Caco-2 (cell line): ENCODE measurements at places on chromosomes 2 and 18.

GRCh38 chr2:26298638-26299393 is 47.1 kb upstream of the SELENOI start:
- H3K4me3 ChIP-seq = no peak overlapping the region
- H3K36me3 ChIP-seq = no peaks in the 10 kb centered on the region
- H3K27ac ChIP-seq = no peak overlapping the region
- no peaks in the 10 kb centered on the region for H3K27me3 ChIP-seq

- H3K27me3 ChIP-seq = no peaks in the 10 kb centered on the region
- H3K4me1 ChIP-seq = no peaks in the 10 kb centered on the region
- H3K4me3 ChIP-seq = no peak overlapping the region
- H3K36me3 ChIP-seq = no peaks in the 10 kb centered on the region
- DNase-seq = no peak
- no peak overlapping the region for H3K27ac ChIP-seq
These were observed 228.5 kb downstream of the ALPK2 start for GRCh38 chr18:58400331-58400870.

DNA sequence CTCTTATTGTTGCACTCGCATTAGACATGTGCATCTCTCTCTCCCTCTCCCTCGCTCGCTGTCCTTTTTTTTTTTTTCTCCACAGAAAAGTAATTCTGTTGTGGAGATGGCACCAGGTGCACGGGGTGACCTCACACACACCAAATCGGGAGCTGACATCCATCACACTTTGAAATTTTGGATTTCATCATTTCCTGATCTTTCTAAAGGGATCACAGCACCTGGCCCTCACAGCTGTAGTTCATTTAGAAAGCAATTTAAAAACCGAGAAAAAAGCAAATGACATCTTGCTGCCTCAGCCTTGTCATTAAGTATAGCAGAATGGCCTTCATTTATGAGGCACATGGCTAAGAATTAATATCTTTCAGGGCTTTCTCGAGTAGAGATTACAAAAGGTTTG is 717.2 kb downstream of the RNF144A start:
- H3K4me3 ChIP-seq = no peak overlapping the region
- H3K27ac ChIP-seq = no peak overlapping the region
- peaks cover 9% of the 10 kb centered on the region for H3K4me1 ChIP-seq
- H3K36me3 ChIP-seq = no peaks in the 10 kb centered on the region
- no peak for DNase-seq

- no peak overlapping the region for H3K27ac ChIP-seq
- no peaks in the 10 kb centered on the region for H3K27me3 ChIP-seq
- no peak for DNase-seq
- H3K4me1 ChIP-seq = no peaks in the 10 kb centered on the region
These were observed 391.4 kb upstream of the CDH19 start for GRCh38 chr18:66995270-66995669.

DNA sequence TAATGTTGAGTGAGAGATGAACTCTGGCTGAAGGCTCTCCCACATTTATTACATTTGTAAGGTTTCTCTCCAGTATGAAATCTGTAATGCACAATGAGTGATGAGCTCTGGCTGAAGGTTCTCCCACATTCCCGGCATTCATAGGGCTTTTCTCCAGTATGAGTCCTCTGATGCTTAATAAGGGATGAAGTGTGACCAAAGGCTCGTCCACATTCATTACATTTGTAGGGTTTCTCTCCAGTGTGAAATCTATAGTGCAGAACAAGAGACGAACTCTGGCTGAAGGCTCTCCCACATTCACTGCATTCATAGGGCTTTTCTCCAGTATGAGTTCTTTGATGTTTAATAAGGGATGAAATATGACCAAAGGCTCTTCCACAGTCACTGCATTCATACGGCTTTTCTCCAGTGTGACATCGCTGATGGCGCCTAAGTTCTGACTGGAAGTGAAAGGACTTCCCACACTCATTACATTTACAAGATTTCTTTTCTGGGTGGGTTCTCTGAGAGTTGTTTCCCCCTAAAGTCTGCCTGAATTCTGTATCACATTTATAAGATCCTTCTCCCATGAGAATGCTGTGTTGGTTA is 10.2 kb downstream of the ZNF514 start:
- H3K27me3 ChIP-seq = no peaks in the 10 kb centered on the region
- no peaks in the 10 kb centered on the region for H3K4me1 ChIP-seq
- DNase-seq = no peak
- peaks cover 6% of the 10 kb centered on the region for H3K36me3 ChIP-seq

GRCh38 chr2:70548233-70548632 is 5.4 kb downstream of the TGFA start:
- peaks cover 7% of the 10 kb centered on the region for H3K27me3 ChIP-seq
- no peak for DNase-seq

- peak; percentile 42 for DNase-seq
- H3K4me1 ChIP-seq = peaks cover 11% of the 10 kb centered on the region
- H3K27ac ChIP-seq = no peak within 1 kb of the TSS
- H3K27me3 ChIP-seq = no peaks in the 10 kb centered on the region; the same call in 1 of the 2 replicates
- no peaks in the 10 kb centered on the region for H3K36me3 ChIP-seq
These were observed at the start of gene LYPD1 for GRCh38 chr2:132669908-132670495. TSS of gene LYPD1 (minus strand) at chr2:132670205. CDS start at chr2:132669932, 273 bp downstream.

DNA sequence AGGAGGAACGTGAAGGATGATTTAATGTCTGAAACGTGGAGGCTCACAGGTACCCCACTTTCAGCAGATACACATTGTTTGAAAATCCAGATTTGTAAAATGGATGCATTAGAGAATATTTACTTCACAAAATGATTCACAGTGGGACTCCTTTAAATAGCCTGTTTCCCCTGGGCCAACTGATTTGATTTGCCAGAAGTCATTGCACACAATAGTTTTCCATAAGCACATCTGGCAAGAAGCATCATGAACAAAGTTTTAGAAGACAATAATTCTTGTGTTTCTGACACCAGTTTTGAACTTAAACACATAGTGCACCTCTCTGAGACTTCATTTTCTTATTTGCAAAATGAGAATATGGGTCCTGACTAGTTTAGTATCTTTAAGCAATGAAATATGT is 451.4 kb upstream of the SLC14A2 start:
- no peak overlapping the region for H3K27ac ChIP-seq
- no peak overlapping the region for H3K4me3 ChIP-seq
- no peaks in the 10 kb centered on the region for H3K36me3 ChIP-seq
- no peak for DNase-seq
- H3K27me3 ChIP-seq = no peaks in the 10 kb centered on the region
- no peaks in the 10 kb centered on the region for H3K4me1 ChIP-seq

DNA sequence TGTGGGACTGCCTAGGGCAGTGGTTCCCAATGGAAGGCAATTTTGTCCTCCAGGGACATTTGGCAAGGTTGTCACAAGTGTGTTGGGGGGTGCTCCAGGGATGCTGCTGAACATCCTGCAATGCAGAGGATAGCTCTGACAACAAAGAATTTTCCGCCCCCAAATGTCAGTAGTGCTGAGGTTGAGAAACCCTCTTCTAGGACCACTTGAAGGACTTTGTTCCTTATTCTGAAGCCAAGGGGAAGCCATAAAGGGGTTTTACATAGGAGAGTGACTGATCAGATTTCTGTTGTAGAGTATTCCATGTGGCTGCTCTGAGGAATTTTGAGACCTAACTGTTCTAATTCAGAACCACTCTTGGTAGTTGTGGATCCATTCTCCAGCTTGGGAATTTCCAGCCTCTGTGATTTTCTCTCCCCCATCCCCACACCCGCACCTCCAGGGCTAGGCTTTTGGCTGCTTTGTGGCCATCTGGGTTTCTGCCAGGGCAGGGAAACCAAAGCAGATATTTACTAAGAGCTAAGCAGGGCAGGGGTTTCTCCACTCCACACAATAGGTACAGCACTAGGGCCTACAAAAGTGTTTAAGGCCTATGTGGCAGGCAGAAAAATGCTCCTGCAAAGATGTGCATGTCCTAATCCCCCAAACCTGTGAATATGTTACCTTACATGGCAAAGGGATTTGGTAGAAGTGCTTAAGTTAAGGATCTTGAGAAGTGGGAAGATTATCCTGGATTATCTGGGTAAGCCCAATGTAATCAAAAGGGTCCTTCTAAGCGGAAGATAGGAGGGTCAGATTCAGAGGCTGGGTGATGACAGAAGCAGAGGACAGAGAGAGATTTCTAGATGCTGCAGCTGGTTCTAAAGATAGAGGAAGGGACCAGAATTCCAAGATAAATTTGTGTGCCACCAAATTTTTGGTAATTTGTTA is 135.4 kb downstream of the TMEM17 start:
- no peaks in the 10 kb centered on the region for H3K27me3 ChIP-seq
- H3K36me3 ChIP-seq = no peaks in the 10 kb centered on the region
- peaks cover 15% of the 10 kb centered on the region for H3K4me1 ChIP-seq
- no peak for DNase-seq

DNA sequence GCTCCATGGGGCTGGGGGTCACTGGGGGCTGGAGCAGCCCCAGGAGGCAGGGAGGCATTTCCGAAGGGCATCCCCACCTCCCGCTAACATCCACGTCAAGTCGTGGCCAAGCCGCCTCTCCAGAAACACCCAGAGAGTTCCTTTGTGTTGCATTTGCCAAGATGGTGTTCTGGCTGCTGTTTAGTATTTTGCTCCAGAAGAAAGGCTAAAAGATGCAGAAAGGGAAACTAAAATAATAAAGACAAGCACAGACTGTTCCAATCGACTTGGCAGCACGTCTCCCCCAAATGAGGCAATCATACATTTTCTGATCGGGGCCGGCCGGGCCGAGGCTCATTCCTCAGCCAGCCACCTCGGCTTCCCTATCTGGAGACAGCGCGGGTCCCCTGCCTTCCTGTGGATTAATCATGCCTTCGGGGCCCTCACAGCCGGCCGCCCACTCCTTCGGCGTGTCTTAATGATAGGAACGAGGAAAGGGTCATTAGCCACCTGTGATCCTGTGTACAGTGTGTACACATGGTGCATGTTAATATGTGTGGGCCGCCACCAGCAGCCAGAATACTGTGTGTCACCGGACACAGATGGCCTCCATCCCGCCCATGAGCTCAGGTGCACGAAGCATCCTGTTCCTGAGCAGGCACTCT is 169.2 kb downstream of the KLHL29 start:
- no peaks in the 10 kb centered on the region for H3K36me3 ChIP-seq
- H3K27me3 ChIP-seq = peaks cover 1% of the 10 kb centered on the region
- no peaks in the 10 kb centered on the region for H3K4me1 ChIP-seq
- no peak overlapping the region for H3K4me3 ChIP-seq
- no peak overlapping the region for H3K27ac ChIP-seq

- H3K27me3 ChIP-seq = no peaks in the 10 kb centered on the region
- H3K27ac ChIP-seq = no peak overlapping the region
- no peaks in the 10 kb centered on the region for H3K36me3 ChIP-seq
These were observed 123.7 kb downstream of the AQP4 start for GRCh38 chr18:26741758-26742157.

DNA sequence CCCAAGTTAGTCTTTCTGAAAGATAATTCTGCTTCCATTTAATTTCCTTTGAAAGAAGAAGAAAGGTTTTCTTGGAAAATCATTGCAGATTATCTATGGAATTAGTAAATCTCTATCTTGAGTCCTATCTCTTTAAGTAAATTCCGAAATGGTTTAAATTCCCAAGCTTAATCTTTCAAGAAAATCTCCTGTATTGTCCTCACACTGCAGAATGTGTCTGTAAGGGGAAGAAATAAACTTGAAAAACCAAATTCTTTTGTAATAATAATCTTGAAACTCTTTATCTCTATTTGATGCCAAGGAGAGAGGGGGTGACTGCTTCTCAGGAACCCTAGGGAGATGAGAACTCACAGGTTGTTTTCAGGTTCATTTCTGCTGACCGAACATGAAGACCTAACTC is 150.8 kb upstream of the ARHGAP28 start:
- no peak overlapping the region for H3K4me3 ChIP-seq
- H3K27ac ChIP-seq = no peak overlapping the region
- no peaks in the 10 kb centered on the region for H3K27me3 ChIP-seq
- no peak for DNase-seq
- H3K36me3 ChIP-seq = no peaks in the 10 kb centered on the region

GRCh38 chr2:82282111-82282882 is 1977.7 kb upstream of the LRRTM1 start:
- H3K36me3 ChIP-seq = no peaks in the 10 kb centered on the region
- H3K27ac ChIP-seq = no peak overlapping the region
- DNase-seq = no peak
- no peaks in the 10 kb centered on the region for H3K27me3 ChIP-seq
- no peak overlapping the region for H3K4me3 ChIP-seq

DNA sequence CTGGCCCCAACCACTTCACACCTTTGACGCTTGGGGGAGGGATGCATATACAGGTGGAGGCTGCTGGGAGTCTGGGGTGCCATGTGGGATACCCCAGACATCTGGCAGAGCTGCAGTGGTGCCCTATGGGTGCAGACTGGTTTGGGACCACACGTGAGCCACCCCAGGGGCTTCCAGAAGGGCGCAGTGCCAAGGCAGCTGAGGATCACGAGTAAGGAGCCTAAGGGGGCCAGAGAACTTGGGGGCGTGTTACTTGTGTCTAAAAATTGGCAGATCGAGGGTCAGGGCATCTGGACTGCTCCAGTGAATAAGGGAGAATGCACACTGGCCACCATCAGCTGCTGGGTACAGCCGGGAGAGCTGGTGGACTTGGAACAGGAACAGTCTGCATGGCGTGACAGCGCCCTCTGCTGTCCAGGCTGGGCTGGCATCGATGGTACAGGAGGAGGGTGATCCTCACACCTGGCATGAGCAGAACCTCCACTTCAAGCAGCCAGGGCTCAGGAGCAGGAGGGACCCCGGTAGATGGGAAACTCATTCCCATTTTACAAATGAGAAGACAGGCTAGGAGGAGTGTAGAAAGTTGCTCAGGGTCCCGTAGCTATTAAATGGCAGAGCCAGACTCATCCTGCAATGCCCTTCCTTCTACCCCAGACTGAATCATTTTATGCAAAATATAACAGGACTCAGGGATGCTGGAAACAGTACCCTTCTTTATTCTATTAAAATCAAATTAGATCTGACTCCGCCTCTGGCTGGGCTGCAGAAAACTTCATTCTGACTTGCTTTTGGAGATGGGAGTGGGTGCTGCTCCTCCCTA is 60.4 kb downstream of the ATOH8 start:
- no peak overlapping the region for H3K27ac ChIP-seq
- no peaks in the 10 kb centered on the region for H3K4me1 ChIP-seq
- DNase-seq = peak; percentile 91
- H3K36me3 ChIP-seq = no peaks in the 10 kb centered on the region
- no peaks in the 10 kb centered on the region; the same call in 1 of the 2 replicates for H3K27me3 ChIP-seq

DNA sequence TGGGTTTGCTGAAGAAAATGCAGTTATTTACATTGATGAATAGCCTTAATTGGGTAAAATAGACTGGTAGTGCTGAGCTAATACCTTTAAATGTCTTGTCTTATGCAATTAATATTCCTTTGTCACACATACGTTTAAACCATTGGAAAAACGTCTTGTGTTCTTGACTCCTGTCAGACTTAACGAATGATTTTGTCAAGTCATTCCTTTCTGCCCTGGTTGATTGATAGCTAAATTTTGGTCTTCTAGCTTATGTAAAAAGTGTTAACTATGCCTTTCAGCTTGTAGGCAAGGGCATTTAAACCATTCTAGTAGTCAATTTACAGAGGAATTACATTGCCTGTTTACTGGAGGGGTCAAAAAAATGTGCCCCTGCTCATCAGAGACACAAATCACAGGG is 105.8 kb upstream of the LRRTM1 start:
- H3K27me3 ChIP-seq = no peaks in the 10 kb centered on the region
- no peak for DNase-seq
- H3K4me3 ChIP-seq = no peak overlapping the region
- no peaks in the 10 kb centered on the region for H3K4me1 ChIP-seq
- no peak overlapping the region for H3K27ac ChIP-seq

- H3K4me1 ChIP-seq = no peaks in the 10 kb centered on the region
- H3K27me3 ChIP-seq = no peaks in the 10 kb centered on the region
- H3K27ac ChIP-seq = no peak overlapping the region
- DNase-seq = no peak
These were observed 38.8 kb downstream of the DYSF start for GRCh38 chr2:71492112-71492511.

- H3K4me3 ChIP-seq = no peak overlapping the region
- no peaks in the 10 kb centered on the region for H3K36me3 ChIP-seq
- H3K27ac ChIP-seq = no peak overlapping the region
These were observed 150.6 kb upstream of the AGAP1 start for GRCh38 chr2:235343156-235343774.
